ENCODE measurements at places on chromosomes 6 and 20.

DNA sequence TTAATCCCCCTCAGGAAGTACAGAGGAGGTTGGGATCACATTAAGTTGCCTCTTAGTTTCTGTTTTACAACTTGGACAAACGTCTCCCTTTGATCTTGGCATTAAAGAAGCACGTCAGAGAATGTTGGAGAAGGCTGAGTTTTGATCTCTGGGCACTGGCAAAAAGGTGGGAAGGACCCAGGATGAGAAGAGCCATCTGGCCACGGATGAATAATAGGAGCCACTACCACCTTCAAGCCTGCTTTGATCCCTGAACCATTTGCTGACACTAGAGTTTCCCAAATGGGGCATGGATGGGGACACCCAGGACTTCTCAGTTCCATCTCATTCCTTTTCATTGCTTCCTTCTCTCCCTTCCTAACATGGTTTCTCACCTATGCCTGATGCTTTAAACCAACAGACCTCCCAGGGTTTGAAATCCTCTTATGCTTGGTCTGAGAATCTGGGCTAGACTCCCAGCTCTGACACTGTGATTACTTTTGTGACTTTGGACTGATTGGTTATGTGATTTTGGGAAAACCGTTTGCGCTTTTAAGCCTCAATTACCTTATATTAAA lies 5.8 kb downstream of the TM9SF4 start:
- no peak for DNase-seq

DNA sequence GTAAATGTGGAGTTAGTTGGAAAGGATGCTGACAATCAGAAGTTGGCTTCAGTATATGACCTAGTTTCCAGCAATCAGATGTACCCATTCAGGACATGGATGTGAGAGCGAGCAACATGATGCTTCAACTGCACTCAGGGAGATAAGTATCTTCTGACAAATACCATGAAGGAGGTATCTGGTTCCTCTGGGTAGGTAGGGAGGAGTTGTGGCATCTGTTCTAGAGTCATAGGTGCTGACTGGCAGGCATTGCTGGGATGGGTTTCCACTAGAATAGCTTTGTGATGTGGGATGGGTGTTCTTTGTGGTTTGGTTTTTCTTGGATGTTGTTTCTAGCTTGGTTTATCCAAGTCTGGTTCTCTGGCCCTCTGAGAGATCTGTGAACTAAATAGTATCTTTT lies 3.9 kb upstream of the REV3L start:
- DNase-seq: no peak

- DNase-seq: no peak
These were observed 56.2 kb upstream of the BMP6 start for GRCh38 chr6:7669742-7670141.

DNA sequence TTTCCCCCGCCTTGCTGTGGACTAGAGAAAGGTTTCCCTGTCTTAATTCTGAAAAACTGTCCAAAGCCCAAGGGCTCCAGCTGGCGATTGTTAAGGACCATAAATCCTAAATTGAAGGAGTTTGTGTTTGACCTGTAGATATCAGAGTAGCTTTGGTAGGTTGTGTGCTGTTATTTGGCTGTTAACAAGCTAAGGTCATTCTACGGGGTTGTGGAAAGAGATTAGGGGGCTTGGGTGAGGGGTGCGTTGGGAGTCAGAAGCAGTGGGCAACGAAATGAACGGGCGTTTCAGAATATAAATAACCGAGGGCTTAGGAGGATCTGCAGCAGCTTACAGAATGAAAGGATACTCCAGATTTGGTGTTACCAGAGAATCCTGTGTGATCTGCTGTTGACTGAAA lies 32.6 kb upstream of the BTN3A2 start:
- DNase-seq: no peak

GRCh38 chr20:17334932-17335331 lies 108.1 kb downstream of the PCSK2 start:
- no peak for DNase-seq

DNA sequence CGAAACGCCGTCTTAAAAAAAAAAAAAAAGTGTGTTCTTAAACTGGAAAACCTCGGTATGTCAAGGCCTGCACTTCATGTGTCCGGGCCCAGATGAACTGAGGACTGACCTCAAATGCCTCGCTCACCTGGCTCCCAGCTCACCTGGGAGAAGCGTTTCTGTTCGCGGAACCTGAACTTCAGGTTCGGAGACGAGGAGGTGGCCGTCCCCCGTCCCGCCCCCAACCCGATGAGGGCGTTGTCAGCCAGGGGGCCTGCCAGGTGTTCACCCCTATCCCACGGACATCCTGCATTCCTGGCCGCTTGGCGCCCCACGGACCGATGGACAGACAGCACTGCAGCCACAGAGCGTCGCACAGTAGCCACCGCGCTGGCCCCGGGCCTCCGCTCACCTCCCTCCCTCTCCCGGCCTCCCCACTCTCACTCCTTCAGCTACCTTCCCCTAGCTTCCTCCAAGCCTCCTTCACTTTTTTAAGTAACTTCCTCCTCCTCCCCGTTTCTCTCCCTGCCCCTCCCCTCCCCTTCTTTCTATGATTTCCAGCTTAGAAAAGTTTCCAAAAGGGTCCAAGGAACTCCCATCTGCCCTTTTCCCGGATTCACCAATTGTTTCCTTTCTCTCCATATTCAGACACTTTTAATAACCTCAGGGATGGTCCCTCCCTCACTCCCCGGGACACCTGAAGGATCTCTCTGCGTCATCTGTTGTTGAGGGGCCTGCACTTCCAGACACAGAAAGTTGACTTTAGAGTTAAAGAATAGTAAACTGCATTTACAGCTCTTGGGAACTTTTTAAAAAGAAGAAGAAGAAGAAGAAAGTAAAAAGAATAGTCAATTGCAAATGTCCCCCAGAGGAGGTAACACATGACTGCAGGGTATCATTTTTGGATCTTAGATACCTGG lies 22.7 kb upstream of the MCM3 start:
- DNase-seq: no peak

All from left forelimb (tissue), 1 donor.